Upper lobe of right lung (tissue), 1 donor: ENCODE measurements at places on chromosomes 12 and 14.
A peak's percentile ranks its signal among the peaks of the same experiment; 100 is the strongest.

- no peak for DNase-seq
Measured at GRCh38 chr14:74946659-74947281, 8.6 kb downstream of the PGF start.

- no peak for DNase-seq
Measured at GRCh38 chr14:35879654-35880249, 53.6 kb downstream of the BRMS1L start.

DNA sequence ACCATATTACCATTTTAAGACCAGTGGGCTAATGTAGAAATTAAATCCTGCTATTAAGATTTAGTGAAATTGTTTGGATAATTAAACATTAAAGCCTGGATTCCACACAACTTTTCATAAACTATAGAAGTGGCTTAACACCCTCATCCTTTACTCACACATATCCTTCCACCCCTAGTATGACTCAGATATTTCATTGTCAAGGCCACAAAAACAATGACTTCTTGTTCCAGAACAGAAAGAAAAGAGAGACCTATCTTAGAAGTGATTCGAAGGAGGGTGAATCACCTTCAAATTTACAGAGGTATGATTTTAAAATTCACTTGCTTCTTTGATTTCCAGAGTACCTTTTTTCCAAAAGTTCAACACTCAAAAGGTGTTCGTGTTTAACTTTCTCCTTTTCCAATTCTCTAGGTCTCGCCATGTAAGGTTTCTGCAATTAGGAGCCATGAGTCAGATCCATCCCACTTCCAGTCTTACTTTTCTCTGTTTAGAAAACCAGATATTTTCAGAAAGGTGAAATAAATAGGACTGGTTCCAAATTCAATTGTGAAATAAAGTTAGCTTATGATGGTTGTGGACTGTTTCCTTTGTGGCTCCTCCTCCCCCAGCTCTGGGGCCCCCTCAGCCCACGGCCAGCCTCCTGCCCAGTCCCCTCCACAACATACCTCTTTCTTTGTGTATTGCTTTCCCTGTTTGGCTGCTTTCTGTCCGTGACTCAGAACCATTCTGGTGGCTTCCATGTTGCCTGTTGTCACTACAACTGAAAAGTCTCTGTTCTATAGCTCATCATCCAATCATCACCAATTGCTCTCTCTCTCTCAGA lies 24.6 kb upstream of the MGP start:
- no peak for DNase-seq

- no peak for DNase-seq
Measured at GRCh38 chr12:25051656-25052195, 102.8 kb upstream of the BCAT1 start.

DNA sequence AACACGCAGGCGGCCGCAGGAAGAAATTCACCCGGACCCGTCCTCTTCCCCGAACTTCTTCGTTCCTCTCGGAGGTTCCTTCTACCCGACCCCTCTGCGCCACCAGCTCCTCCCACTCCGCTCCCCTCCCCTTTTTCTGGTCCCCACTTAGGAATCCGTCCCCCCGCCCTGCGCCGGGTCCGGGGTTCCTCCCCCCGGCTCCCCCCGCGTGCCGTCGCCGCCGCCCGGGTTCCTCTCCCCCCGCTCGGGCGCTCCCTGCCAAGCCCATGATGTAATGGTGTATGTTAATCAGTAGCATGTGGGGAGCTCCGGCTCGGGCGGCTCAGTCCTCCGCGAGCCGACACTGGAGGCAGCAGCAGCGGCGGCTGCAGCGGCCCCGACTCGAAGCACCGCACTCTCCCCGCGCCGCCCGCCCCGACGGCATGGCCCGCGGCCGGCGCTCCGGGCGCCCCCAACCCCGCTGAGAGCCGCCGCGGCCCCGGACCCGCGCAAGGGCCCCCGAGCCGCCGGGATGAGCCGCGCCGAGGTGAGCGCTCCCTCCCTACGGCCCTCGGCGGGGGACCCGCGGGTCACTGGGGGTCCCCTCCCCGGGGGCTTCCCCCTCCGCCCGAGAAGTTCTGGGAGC lies 1.0 kb upstream of the SAMD4A start:
- peak; percentile 96 for DNase-seq
